Activated T-helper 2 cell treated with anti-CD3 and anti-CD28 coated beads, Interferon-gamma antibody, Interleukin-2, Interleukin-4, amounts not matched to agents 10 μg/mL and 5 μg/mL and 100 μg/mL, durations not matched to agents 14 hours and 24 hours and 36 hours (primary cell): ENCODE measurements at places on chromosomes 4 and X.

GRCh38 chr4:182213004-182213403, 30.2 kb upstream of the TENM3 start:
- H3K27me3 ChIP-seq: no peaks in the 10 kb centered on the region
- DNase-seq: no peak
- no peak overlapping the region for H3K27ac ChIP-seq
- no peaks in the 10 kb centered on the region for H3K36me3 ChIP-seq
- H3K4me3 ChIP-seq: no peak overlapping the region
- no peaks in the 10 kb centered on the region for H3K4me1 ChIP-seq

- H3K36me3 ChIP-seq: no peaks in the 10 kb centered on the region
- H3K4me3 ChIP-seq: no peak overlapping the region
- no peaks in the 10 kb centered on the region for H3K27me3 ChIP-seq
- no peaks in the 10 kb centered on the region for H3K4me1 ChIP-seq
- DNase-seq: no peak
These were observed 322.5 kb downstream of the HS3ST1 start for GRCh38 chr4:11106190-11106589.

DNA sequence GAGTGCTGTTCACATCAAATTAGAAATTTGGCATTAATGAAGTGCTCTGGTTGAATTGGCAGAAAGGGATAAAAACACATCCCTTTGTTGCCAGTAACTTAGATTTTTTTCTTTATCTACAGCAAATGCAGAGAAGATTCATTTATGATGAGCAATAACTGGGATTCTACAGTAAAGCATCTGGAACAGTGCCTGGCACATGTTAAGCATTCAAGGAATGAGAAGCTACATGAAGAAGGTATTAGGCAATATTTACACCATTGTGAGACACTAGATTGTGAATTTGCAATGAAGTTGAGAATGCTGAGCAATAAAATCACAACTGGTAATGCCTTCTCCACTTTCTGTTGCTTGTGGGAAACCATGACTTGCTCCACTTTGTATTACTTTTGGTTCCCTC, 33.5 kb downstream of the PCDH19 start:
- no peaks in the 10 kb centered on the region for H3K27me3 ChIP-seq
- H3K36me3 ChIP-seq: no peaks in the 10 kb centered on the region
- no peak for DNase-seq
- H3K4me1 ChIP-seq: no peaks in the 10 kb centered on the region
- H3K27ac ChIP-seq: no peak overlapping the region
- no peak overlapping the region for H3K4me3 ChIP-seq

DNA sequence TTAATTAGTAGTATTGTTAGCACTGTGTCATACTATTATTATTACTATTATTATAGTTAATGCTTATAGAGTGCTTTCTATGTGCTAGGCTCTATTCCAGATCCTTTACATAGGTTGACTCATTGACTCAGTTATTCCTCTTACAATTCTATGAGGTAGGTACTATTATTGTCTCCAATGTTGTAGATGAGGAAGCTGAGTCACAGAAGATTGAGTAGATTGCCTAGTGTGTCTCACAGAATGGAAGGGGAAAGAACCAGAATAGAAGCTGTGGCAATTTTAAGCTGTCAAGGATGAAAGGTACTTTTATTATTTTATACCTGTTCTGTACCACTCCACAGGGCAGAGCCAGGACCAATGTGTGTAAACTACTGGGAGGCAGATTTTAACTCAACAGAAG, 1.9 kb upstream of the TCEAL1 start:
- no peak for DNase-seq
- H3K36me3 ChIP-seq: peaks cover 3% of the 10 kb centered on the region
- peaks cover 18% of the 10 kb centered on the region for H3K4me1 ChIP-seq
- H3K27ac ChIP-seq: no peak overlapping the region
- H3K4me3 ChIP-seq: no peak overlapping the region

- H3K27ac ChIP-seq: no peak overlapping the region
- no peaks in the 10 kb centered on the region for H3K27me3 ChIP-seq
- no peak for DNase-seq
- no peaks in the 10 kb centered on the region for H3K36me3 ChIP-seq
These were observed 23.4 kb upstream of the MSX1 start for GRCh38 chr4:4836044-4836443.

GRCh38 chr4:41670530-41670929, 78.0 kb downstream of the PHOX2B start:
- DNase-seq: no peak
- no peak overlapping the region for H3K4me3 ChIP-seq
- H3K4me1 ChIP-seq: no peaks in the 10 kb centered on the region
- no peaks in the 10 kb centered on the region for H3K36me3 ChIP-seq

DNA sequence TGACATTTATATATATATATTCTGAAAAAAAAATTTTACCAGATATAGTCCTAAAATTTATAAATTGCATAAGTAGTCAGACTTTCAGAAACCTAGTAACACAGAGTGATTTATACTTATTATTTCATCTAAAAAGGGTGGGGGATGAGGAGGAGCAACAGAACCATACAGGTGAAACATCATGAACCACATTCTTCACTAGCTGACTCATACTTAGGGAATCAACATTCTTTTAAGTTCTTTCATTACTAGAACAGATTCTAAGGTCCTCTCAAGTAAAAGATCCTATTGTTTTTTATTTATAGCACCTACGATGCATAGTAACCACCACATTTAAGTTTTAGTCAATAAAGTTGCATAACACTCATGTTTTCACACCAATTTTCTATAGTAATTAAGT, 166.1 kb downstream of the LRBA start:
- no peaks in the 10 kb centered on the region for H3K27me3 ChIP-seq
- no peak for DNase-seq
- peaks cover 57% of the 10 kb centered on the region for H3K36me3 ChIP-seq
- no peak overlapping the region for H3K4me3 ChIP-seq

- no peaks in the 10 kb centered on the region for H3K27me3 ChIP-seq
- H3K4me1 ChIP-seq: no peaks in the 10 kb centered on the region
These were observed 393.5 kb upstream of the PITX2 start for GRCh38 chr4:111016416-111016815.

GRCh38 chr4:78213218-78213617, 156.1 kb downstream of the FRAS1 start:
- DNase-seq: no peak
- H3K36me3 ChIP-seq: no peaks in the 10 kb centered on the region
- no peaks in the 10 kb centered on the region for H3K27me3 ChIP-seq
- H3K4me3 ChIP-seq: no peak overlapping the region

GRCh38 chr4:15836362-15836761, 58.2 kb downstream of the CD38 start:
- H3K4me3 ChIP-seq: no peak overlapping the region
- DNase-seq: no peak

DNA sequence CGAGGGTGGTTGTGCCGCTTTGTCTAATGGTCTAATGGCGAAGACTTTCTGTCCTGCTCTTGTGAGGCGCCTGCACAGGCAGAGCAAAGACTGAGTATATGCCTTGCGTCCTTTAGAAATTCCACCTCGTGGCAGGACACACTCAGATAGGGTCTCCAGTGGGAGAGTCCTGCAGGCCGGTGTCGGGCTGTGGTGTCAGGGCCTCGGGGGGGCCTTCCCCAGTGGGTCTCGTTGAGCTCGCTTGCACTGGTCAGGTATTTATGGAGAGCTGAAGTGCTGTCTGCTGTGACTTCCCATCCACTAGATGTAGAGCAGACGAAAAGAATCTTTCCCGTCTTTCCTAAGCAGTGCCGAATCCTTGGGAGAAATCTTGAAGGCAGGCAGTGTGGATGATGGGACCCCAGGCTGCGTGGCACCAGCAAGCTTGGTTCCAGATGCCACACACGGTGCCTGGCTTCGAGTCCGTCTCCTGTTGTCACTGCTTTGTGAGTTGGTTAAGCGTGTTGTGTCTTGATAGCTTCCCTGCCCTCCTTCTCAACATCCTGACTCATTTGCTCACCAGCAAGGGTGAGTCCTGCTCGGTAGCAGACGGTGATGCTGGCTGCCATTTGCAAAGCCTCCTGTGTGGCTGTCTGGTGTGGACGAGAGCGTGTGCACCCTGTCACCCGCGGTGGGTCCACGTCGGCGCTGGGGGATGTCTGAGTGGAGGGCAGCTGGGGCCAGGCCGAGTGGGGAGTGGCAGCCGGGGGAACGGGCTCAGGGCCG, 20.5 kb downstream of the MAEA start:
- H3K27ac ChIP-seq: no peak overlapping the region
- H3K4me1 ChIP-seq: peaks cover 34% of the 10 kb centered on the region
- H3K36me3 ChIP-seq: peaks cover 49% of the 10 kb centered on the region
- no peaks in the 10 kb centered on the region for H3K27me3 ChIP-seq
- no peak for DNase-seq

DNA sequence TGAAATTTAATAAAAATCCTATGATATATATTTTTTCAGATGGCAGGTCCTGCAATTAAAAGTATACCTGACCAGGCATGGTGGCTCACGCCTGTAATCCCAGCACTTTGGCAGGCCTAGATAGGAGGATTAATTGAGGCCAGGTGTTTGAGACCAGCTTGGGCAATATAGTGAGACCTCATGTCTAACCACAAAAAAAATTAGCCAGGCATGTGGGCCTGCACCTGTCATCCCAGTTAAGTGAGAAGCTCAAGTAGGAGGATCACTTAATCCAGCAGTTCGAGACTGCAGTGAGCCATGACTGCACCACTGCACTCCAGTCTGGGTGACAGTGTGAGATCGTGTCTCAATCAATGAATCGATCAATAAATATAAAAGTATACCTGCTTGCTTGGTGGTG, 2.5 kb downstream of the OCIAD2 start:
- peaks cover 43% of the 10 kb centered on the region for H3K36me3 ChIP-seq
- no peak overlapping the region for H3K4me3 ChIP-seq
- no peak for DNase-seq
- no peak overlapping the region for H3K27ac ChIP-seq
